Esophagus squamous epithelium (tissue), 5 donors: ENCODE measurements at places on chromosomes 1 and 21.
A peak's percentile ranks its signal among the peaks of the same experiment; 100 is the strongest.

DNA sequence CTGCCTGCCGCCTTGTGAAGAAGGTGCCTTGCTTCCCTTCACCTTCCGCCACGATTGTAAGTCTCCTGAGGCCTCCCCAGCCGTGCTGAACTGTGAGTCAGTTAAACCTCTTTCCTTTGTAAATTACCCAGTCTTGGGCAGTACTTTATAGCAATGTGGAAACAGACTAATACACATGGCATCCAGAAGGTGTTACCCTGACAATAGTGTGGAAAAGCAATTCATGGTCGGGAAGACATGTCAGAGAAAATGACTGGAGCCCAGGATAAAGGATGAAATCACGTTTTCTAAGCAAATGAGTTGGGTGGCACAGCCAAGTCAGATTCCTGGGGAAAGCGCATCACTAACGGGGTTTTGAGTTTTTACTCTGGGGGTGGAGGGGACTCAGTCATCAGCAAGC, 76.4 kb downstream of the HLCS start:
- H3K27ac ChIP-seq = no peak overlapping the region
- H3K27me3 ChIP-seq = no peaks in the 10 kb centered on the region
- no peak for DNase-seq
- H3K36me3 ChIP-seq = peaks cover 43% of the 10 kb centered on the region

DNA sequence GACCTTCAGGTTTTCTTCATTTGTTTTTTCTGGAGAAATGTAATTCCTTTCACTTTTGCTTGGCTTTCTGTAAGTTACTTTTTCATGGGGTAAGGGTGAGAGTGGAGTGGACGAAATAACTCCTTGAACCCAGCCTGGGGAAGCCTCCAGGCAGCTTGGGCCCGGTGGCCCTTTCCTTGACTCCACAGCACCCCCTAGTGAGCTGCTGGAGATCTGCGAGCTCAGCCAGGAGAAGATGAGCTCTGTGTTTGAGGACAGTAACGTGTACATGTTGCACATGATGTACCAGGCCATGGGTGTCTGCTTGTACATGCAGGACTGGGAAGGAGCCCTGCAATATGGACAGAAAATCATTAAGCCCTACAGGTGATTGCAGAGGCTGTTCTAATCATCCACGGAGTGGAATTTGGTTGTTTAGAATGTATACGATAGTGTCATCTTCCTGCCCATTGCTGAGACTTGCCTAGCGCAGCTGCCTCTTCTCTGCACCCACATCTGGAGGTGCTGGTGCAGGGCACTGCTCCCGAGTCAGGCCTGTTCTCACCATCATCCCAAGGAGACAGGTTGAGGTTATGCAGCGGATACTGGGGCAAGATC, 51.0 kb downstream of the SMYD2 start:
- H3K4me1 ChIP-seq = peaks cover 12% of the 10 kb centered on the region
- no peak overlapping the region for H3K4me3 ChIP-seq
- no peaks in the 10 kb centered on the region for H3K27me3 ChIP-seq
- no peaks in the 10 kb centered on the region for H3K36me3 ChIP-seq
- no peak for DNase-seq

DNA sequence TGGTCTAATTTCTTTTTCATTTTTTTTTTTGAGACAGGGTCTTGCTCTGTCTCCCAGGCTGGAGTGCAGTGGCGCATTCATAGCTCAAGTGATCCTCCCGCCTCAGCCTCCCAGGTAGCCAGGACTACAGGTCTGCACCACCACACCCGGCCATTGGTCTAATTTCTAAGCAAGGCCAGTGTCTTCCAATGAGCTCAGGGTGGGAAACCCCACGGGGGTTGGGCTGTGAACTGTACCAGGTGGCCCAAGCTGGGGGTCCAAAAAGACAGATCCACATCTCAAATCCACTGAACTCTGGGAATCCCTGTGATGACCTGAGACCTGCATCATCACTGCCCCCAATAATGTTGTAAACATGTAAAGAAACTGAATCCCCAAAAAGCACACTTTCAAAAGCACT, 79.5 kb downstream of the BCAR3 start:
- no peak overlapping the region for H3K4me3 ChIP-seq
- H3K36me3 ChIP-seq = no peaks in the 10 kb centered on the region
- no peaks in the 10 kb centered on the region for H3K27me3 ChIP-seq
- DNase-seq = no peak
- no peak overlapping the region for H3K27ac ChIP-seq

DNA sequence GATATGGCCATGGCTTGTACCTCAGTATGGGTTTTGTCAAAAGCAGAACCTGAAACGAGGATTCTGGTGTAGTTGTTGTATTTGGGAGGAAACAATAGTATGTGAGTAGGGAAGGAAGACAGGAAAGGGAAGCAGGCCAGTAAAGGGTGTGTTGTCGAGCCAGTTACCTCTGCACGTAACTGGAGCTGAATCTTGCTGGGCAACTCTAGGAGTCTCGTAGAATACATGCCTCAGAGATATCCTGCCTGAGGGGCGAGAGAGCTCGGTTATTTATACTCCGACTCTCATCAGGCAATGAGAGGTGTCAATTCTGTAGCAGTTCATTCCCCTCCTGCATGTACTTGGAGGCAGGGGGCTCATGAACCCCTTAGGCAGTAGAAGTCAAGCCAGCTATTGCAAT, 45.9 kb upstream of the KIF26B start:
- no peak overlapping the region for H3K4me3 ChIP-seq
- no peak overlapping the region for H3K27ac ChIP-seq
- no peaks in the 10 kb centered on the region for H3K27me3 ChIP-seq
- DNase-seq = no peak
- no peaks in the 10 kb centered on the region for H3K4me1 ChIP-seq

GRCh38 chr1:26084091-26084561, 16.7 kb upstream of the TRIM63 start:
- no peaks in the 10 kb centered on the region for H3K27me3 ChIP-seq
- no peaks in the 10 kb centered on the region for H3K36me3 ChIP-seq
- H3K27ac ChIP-seq = no peak overlapping the region
- DNase-seq = no peak
- no peaks in the 10 kb centered on the region for H3K4me1 ChIP-seq
- no peak overlapping the region for H3K4me3 ChIP-seq

- DNase-seq = no peak
- H3K27ac ChIP-seq = no peak overlapping the region
- no peak overlapping the region for H3K4me3 ChIP-seq
These were observed 33.5 kb downstream of the HTR6 start for GRCh38 chr1:19698181-19698580.

GRCh38 chr1:48627486-48627885, 149.2 kb downstream of the BEND5 start:
- H3K4me1 ChIP-seq = no peaks in the 10 kb centered on the region
- no peak for DNase-seq
- H3K4me3 ChIP-seq = no peak overlapping the region
- H3K27me3 ChIP-seq = no peaks in the 10 kb centered on the region

GRCh38 chr1:3673381-3674099, 21.2 kb downstream of the TP73 start:
- peaks cover 7% of the 10 kb centered on the region for H3K4me1 ChIP-seq
- no peak overlapping the region for H3K27ac ChIP-seq
- no peaks in the 10 kb centered on the region for H3K27me3 ChIP-seq
- no peaks in the 10 kb centered on the region for H3K36me3 ChIP-seq
- no peak for DNase-seq
- no peak overlapping the region for H3K4me3 ChIP-seq

DNA sequence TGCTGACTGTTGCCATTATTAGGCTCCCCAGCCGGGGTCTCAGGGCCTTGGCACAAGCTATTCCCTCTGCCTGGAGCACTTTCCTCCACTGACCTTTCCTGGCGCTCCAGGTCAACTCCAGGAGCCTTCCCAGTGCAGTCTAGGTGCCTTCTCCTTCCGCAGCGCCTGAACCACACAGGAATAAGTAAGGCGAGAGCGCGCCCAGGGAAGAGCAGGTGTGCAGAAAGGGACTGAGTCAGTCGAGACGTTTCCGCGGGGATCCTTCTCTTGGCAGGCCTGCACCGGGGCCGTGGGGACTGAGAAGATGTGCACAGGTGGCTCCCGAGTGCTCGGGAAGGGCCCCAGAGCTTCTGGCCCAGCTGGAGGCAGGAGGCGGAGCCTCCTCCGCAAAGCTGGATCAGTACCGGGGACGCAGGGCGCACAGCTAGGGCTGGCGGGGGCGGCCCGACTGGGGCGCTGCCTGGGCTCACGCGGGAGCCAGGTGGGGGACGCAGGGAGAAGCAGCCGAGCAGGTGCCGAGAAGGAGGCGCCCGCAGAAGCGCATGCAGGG, 765 bp upstream of the BMP8A start:
- peak overlapping the region; percentile 35 for H3K4me3 ChIP-seq
- H3K4me1 ChIP-seq = peaks cover 4% of the 10 kb centered on the region

GRCh38 chr21:18620436-18620835, 216.9 kb upstream of the TMPRSS15 start:
- H3K27ac ChIP-seq = no peak overlapping the region
- no peaks in the 10 kb centered on the region for H3K27me3 ChIP-seq
- H3K36me3 ChIP-seq = no peaks in the 10 kb centered on the region
- H3K4me3 ChIP-seq = no peak overlapping the region
- H3K4me1 ChIP-seq = no peaks in the 10 kb centered on the region

DNA sequence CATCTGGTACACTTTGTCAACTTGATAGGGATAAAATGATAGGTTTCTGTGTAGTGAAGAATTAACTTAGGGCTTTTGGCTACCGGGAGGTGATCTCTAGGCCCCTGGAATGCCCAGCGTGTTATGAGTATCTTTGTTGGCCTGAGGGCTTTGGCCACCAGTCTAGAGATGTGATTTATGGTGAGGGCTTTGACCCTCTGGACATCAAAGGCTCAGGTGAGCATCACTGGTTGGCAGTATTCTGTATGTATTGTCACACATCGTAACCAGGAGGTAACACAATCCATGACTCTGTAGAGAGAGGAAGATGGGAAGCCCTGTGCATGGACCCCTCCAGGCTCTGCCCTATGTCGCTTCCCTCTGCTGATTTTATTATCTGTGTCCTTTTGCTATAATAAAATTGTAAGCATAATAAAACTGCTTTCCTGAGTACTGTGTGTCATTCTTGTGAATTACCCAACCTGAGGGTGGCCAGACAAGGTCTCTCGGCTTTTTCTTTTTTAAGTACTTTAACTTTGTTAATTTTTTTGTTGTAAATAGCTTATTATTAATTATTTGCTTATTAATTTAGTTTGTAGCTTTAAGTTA, 40.2 kb upstream of the PRDX6 start:
- H3K4me1 ChIP-seq = no peaks in the 10 kb centered on the region
- no peak overlapping the region for H3K4me3 ChIP-seq
- no peak overlapping the region for H3K27ac ChIP-seq
- H3K36me3 ChIP-seq = no peaks in the 10 kb centered on the region
- no peak for DNase-seq

DNA sequence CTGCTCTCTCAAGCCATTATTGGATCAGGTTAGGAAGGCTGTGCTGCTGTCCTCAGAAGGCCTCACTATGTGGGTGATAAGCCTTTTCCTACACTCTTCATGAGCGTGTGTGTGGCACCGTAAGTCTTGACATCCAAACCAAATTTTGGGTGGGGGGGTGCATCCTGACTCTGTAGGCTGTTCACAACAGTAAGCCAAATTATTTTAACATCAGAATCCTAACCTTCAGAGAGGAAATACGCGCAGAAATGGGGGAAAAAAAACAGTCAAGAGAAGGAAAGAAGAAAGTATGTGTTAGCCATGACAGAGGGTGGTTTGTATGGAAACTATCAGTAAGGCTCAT, 21.0 kb downstream of the STPG1 start:
- no peaks in the 10 kb centered on the region for H3K27me3 ChIP-seq
- H3K4me1 ChIP-seq = peaks cover 20% of the 10 kb centered on the region
- no peaks in the 10 kb centered on the region for H3K36me3 ChIP-seq
- H3K27ac ChIP-seq = peak overlapping the region; percentile 91
- DNase-seq = no peak
- H3K4me3 ChIP-seq = no peak overlapping the region

GRCh38 chr1:37020653-37021277, 13.6 kb downstream of the GRIK3 start:
- no peaks in the 10 kb centered on the region for H3K27me3 ChIP-seq
- H3K27ac ChIP-seq = no peak overlapping the region
- H3K4me3 ChIP-seq = no peak overlapping the region
- H3K4me1 ChIP-seq = no peaks in the 10 kb centered on the region
- H3K36me3 ChIP-seq = no peaks in the 10 kb centered on the region

- no peak for DNase-seq
- no peaks in the 10 kb centered on the region for H3K36me3 ChIP-seq
- no peak overlapping the region for H3K4me3 ChIP-seq
- H3K4me1 ChIP-seq = no peaks in the 10 kb centered on the region
These were observed 88.3 kb downstream of the TPR start for GRCh38 chr1:186286615-186287315.

DNA sequence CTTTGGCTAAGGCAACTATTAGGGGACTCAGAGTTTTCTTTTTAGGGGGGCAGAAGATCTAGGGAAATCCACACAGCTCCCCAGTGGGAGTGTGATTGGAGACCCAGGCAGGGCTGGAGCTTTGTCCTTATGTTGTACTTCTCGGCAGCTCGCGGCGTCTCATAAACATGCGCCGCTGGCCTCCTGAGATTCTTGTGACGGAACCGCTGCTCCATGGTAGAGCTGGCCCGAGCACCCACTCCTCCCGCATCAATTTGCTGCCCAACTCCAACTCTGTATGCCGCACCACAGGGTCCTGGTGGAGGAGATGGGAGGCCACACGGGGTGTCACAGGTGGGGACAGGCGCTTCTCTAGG, 143.9 kb downstream of the GALNT2 start:
- H3K27me3 ChIP-seq = no peaks in the 10 kb centered on the region
- no peak for DNase-seq
- H3K27ac ChIP-seq = no peak overlapping the region
- H3K36me3 ChIP-seq = no peaks in the 10 kb centered on the region
- H3K4me1 ChIP-seq = peaks cover 62% of the 10 kb centered on the region

- no peak overlapping the region for H3K4me3 ChIP-seq
- H3K27me3 ChIP-seq = no peaks in the 10 kb centered on the region
- H3K36me3 ChIP-seq = no peaks in the 10 kb centered on the region
- DNase-seq = no peak
- no peaks in the 10 kb centered on the region for H3K4me1 ChIP-seq
These were observed 43.8 kb upstream of the LBR start for GRCh38 chr1:225471453-225472301.

DNA sequence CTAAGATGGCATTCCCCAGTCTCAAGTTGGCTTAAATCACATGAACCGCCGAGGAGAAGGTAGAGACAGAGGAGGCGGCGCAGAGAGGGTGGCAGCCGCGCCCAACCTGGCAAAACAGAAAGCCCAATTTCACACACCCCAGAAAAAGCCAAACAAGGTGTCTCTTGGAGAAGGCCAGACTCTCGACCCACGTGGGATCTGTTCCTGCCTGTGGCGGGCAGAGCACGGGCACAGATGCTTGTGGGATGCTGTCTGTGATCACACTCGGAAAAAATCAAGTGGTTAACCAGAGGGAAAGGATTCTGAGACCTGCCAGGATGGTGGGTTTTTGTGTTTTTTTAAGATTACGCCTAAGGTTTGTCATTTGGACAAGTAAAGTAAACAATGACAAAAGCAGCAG, 80.7 kb downstream of the MRPL37 start:
- no peak for DNase-seq
- H3K36me3 ChIP-seq = no peaks in the 10 kb centered on the region
- H3K4me1 ChIP-seq = peaks cover 14% of the 10 kb centered on the region
- no peak overlapping the region for H3K4me3 ChIP-seq
- H3K27me3 ChIP-seq = no peaks in the 10 kb centered on the region
- peak overlapping the region; percentile 97 for H3K27ac ChIP-seq
